ENCODE measurements at places on chromosomes 7 and 10. TPM values are rescaled to one million over a fixed set of nuclear protein-coding genes. Genes with fewer than 3 reads are reported as not detected.

The ENTPD1 gene
- not detected for total RNA-seq

The LEP gene
- not detected for total RNA-seq

The HABP2 gene
- 0.10 TPM for total RNA-seq

The LBX1 gene
- not detected for total RNA-seq

The NACAD gene
- 0.40 TPM for total RNA-seq

The NME8 gene
- not detected for total RNA-seq

The SFTPA1 gene
- total RNA-seq = not detected

The KBTBD2 gene
- total RNA-seq = 22.3 TPM

The HOXA5 gene
- 5.8 TPM for total RNA-seq

The SMKR1 gene
- 10.1 TPM for total RNA-seq

The PON3 gene
- 38.1 TPM for total RNA-seq

The BICC1 gene
- total RNA-seq = 19.6 TPM

The BHLHA15 gene
- total RNA-seq = 0.71 TPM

The LIPF gene
- total RNA-seq = not detected

The TMEM139 gene
- 1.6 TPM for total RNA-seq

The HGF gene
- total RNA-seq = not detected

The TRIM74 gene
- total RNA-seq = 0.21 TPM

The MMP21 gene
- not detected for total RNA-seq

The C10orf62 gene
- total RNA-seq = not detected

Measured in A549 treated with Mapracorat at 1 μM for 4 hours (cell line).